ENCODE measurements at places on chromosomes 5 and 9. TPM values are rescaled to one million over a fixed set of nuclear protein-coding genes. Genes with fewer than 3 reads are reported as not detected.

DNA sequence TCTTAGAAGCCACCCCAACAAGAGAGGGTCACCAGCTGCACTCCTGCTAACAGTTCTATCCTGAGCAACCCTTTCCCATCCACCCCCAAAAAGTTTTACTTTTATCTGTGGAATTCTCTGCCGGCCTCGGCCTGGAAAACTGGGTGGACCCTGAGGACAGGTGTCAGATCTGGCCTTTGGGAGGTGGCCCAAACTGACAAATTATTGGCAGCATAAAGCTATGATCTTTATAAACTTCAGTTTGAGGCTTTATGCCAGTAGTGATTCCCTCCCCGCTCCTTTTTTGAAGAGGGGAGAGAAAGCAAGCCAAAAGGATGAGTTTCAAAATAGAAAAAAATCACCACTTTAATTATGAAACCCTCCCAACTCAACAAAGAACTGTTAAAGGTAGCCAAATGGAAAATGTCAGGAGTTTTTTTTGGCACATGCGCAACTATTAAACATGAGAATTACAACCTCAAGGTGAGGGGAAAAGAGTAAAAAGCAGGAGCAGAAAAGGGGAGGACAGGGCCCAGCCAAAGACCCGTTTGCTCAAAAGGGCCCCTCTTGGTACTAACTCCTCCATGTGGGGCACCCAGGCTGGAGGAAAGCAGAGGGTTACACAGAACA is 49.4 kb downstream of the FBXW11 start:
- no peak for DNase-seq

GRCh38 chr5:173321886-173322285 is 6.3 kb downstream of the STC2 start:
- no peak for DNase-seq

The FAM221B gene
- not detected for total RNA-seq

GRCh38 chr9:134178394-134178767 is 14.0 kb upstream of the RNU6ATAC start:
- no peak for DNase-seq

DNA sequence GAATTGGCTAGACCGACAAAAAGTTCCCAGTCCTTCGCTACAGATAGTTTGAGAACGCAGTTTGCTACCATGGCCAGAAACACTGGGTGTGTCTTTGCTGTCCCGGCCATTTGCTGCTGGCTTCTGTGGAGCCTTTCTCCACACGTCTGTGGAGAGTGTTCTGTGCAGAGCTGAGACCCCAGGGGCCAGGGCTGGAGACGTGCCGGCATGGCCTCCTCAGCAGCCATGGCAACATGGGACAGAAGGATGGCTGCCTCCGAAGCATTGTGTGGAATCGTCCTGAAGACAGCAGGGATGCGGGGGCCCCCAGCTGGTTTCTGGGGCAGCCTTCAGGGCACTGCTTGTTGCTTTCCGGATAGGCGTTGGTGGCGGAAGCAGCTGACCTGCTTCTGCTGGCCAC is 142.8 kb downstream of the GADD45G start:
- no peak for DNase-seq

DNA sequence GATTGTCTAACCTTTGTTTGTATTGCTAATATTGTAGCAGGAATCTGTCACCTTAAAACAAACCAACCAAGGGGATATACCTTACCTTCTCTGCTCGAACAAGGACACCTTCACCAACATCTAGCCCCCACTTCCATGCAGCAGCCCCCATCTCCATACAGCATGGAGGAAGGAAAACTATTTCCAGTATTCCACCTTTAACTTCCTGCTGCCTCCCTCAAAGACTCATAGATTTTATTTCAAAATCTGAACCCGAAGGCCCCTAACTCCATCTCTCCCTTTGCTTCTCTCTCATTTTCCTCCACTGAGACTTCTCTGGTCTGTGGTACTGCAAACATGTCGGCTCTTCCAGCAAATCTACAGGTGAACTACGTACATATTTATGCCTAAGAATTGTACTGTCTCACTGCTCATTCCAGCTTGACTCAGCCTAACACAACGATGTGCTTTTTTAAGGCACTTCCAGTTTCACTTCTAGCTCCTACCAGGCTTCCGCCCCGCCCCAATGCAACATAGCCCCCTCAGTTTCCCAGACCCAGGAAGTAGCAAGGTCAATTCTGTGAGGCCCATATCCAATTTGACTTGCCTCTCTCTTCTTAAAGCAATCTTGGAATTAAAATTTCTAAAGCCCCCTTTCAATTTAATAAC is 70.7 kb upstream of the RNF38 start:
- peak; percentile 73 for DNase-seq

The SLC36A3 gene
- not detected for total RNA-seq

- no peak for DNase-seq
These were observed 19.7 kb downstream of the PPP6C start for GRCh38 chr9:125169895-125170294.

All from activated CD4-positive, alpha-beta T cell treated with anti-CD3 and anti-CD28 coated beads, Interleukin-2, amount 10 ng/mL, durations not matched to agents 7 days and 5 days (primary cell).